Fibroblast of skin of scalp (primary cell): ENCODE measurements at places on chromosomes 12 and 14.

DNA sequence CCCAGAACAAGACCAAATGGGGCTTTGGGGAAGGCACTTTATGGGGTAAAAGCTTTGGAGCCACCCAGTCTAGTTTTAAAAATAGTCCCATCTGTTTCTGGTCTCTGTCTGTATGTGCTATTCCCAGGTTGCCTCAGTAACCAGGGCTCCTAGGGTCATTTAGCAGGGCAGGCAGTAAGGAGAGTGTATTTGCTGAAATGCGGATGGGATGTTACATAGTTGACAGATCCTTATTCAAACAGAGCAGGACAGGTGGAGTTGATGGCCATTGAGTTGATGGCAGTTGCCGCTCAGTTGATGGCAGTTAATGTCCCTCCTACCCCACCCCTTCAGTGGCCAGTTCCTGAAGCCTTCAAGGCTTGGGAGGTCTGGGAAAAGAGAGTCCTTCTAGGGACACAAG, 4.6 kb downstream of the ZC3H10 start:
- no peak for DNase-seq

- DNase-seq = peak; percentile 37
These were observed 193.4 kb downstream of the RASSF9 start for GRCh38 chr12:85642808-85643207.

DNA sequence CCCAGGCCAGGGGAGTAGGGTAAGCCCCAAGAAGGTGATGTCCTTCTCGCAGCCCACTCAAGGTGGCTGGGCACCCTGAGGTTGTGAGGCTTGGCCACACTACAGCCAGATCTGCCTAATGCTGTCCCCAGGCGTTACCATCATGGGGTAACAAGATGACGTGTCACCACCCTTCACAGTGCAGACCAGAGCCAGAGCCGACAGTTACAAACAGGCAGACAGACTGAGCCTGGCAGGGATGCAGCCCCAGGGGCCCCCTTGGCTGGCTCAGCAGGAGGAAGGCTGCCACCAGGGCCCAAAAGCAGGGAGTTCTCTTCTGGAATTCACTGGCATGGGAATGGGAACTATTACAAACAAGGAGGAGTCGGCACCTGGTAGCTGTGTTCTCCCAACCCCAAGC, 302.7 kb upstream of the NOS1 start:
- no peak for DNase-seq

GRCh38 chr12:34291426-34291901, 269.2 kb downstream of the ALG10 start:
- DNase-seq = no peak

DNA sequence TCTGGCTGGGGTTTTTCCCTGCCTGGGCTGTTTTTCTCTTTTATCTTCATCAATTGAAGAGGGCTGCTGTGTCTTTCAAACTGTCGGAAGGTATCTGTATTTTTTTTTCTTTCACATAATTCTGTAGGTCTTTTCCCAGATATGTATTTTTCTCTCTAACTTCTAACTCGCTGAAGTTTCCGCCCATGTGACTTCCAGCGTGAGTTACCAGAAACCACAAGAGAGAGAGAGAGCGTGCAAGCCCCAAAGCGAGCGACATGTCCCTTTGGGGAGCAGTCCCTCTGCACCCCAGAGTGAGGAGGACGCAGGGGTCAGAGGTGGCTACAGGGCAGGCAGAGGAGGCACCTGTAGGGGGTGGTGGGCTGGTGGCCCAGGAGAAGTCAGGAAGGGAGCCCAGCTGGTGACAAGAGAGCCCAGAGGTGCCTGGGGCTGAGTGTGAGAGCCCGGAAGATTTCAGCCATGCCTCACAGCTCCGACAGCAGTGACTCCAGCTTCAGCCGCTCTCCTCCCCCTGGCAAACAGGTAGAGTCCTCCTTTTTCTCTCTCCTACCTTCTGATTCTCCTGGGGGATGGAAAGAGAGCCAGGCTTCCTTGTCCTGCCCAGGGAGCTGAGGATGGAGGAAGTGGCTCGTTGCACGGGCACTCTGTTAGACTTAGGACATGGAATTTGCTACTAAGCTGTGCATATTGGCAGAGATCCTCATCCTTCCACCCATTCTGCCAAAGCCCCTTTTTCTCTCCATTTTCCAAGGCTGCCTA, at the start of gene BATF:
Gene BATF, plus strand, starts transcription at position 246 of the 759 bp plus-strand sequence. Its CDS starts 214 bp downstream, at position 460.
- DNase-seq = no peak

DNA sequence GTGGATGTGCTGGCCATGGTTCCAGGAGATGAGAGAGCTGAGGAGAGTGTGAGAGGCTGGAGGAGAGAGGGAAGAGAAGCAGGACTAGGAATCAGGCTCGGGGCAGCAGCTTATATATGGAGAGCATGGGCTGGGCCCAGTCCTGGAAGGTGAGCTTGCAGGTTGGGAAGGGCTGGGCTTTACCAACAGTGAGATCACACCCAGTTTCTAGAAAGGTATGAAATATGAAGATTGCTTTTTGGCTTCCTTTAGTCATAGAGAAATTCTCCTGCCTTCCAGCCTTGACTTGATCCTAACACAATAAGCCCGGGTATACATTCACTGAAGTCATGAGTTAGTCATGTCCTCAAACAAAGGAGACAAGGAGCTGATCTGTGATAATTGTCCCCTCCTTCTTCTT, at the start of gene KRT6A:
Gene KRT6A, minus strand, starts transcription at position 86 of the 400 bp plus-strand sequence. Its CDS starts 69 bp downstream, at position 17.
- DNase-seq = no peak
